ENCODE measurements at places on chromosomes 2 and 18.

DNA sequence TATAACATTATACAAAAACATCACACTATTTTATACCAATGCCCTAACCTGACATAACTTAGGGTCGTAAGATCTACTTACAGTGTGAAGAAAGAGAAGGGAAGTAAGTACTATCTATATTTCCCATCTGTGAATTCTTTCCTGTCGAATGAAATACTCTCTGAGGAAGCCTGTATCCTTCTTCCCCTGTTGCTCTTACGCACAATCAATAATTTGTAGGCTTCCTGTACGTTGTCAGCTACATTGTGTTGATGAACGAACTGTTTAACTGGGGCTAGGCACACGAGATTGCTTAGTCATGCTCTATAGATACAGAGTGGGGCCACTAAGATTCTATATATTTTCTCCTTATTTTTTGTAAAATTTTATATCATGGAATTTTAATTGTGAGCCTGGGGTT is 1125.0 kb upstream of the CELF4 start:
- no peaks in the 10 kb centered on the region for H3K4me1 ChIP-seq
- no peaks in the 10 kb centered on the region for H3K27me3 ChIP-seq
- DNase-seq, result no peak
- H3K36me3 ChIP-seq, result no peaks in the 10 kb centered on the region

DNA sequence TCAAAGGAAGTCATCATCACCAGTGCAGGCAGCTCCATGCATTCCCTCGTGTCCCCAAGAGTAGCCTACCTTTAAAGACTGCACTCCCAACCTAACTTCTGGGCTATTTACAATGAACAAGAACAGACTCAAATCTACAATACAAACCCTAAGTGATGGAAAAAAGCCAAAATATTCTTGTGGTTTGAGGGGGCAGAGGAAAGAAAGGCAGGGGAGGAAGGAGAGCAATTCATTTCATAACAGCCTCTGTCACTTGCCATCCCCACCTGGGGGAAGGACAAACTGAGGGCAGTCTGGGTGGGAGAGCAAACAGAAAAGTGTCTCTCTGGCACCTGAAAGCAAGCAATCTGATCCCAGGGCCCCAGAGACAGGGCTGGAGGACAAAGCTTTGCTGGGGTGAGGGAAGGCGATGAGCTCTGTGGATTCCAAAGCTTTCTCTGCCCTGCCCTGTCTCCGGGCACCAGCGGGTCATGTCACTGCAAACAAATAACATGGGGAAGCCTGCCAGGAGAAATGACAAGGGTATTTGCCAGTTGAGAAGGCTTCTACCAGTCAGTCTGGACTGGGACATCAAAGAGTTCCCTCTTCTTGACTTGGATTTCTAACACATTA is 528.0 kb upstream of the TNP1 start:
- H3K27me3 ChIP-seq, result peaks cover 7% of the 10 kb centered on the region
- H3K27ac ChIP-seq, result no peak overlapping the region
- H3K36me3 ChIP-seq, result peaks cover 12% of the 10 kb centered on the region

DNA sequence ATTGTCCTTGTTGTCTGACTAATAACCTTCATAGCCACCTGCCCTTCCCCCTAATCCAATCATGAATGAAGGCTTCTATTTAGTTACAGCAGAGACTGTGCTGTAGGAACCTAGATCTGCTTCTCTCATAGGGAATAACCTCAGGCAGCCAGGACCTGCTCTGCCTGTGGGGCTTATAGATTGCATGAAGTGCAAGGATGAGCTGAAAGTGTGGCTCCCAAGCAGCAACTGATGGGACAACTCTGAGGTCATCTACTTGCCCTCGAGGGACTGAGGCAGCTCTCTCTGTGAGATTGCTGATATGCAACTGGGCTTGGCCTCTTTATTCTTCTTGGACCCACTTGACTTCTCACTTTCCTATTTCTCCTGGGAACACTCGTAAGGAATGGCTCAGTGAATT is 23.8 kb upstream of the SLC38A11 start:
- H3K27ac ChIP-seq, result no peak overlapping the region
- no peak overlapping the region for H3K4me3 ChIP-seq
- no peak for DNase-seq
- no peaks in the 10 kb centered on the region for H3K36me3 ChIP-seq

GRCh38 chr2:208010506-208010905 is 14.8 kb downstream of the PLEKHM3 start:
- no peak overlapping the region for H3K4me3 ChIP-seq
- no peaks in the 10 kb centered on the region for H3K27me3 ChIP-seq
- peaks cover 10% of the 10 kb centered on the region for H3K4me1 ChIP-seq
- no peaks in the 10 kb centered on the region for H3K36me3 ChIP-seq

DNA sequence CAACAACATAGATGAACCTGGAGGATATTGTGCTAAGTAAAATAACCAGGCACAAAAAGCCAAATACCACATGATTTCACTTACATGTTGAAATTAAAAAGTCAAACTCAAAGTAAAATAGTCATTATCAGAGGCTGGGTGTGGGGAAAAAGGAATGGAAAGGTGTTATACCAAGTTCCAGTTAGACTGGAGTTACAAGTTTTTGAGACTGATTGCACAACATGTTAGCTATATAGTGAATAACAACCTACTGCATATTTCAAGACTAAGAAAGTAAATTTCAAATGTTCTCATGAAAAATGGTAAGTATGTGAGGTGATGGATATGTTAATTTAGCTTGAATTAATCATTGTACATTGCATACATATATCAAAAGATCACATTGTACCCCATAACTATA is 116.8 kb upstream of the HNMT start:
- no peak overlapping the region for H3K27ac ChIP-seq
- no peaks in the 10 kb centered on the region for H3K4me1 ChIP-seq
- no peaks in the 10 kb centered on the region for H3K27me3 ChIP-seq
- H3K36me3 ChIP-seq, result no peaks in the 10 kb centered on the region

GRCh38 chr2:108266218-108266617 is 22.5 kb upstream of the SULT1C2 start:
- no peaks in the 10 kb centered on the region for H3K36me3 ChIP-seq
- no peak for DNase-seq
- H3K4me1 ChIP-seq, result no peaks in the 10 kb centered on the region
- peaks cover 12% of the 10 kb centered on the region for H3K27me3 ChIP-seq

Data from activated naive CD8-positive, alpha-beta T cell treated with anti-CD3 and anti-CD28 coated beads, Interleukin-2, amount 10 ng/mL, durations not matched to agents 7 days and 5 days (primary cell).